ENCODE measurements at places on chromosomes 12 and 14. TPM values are rescaled to one million over a fixed set of nuclear protein-coding genes. Genes with fewer than 3 reads are reported as not detected.

GRCh38 chr14:51081209-51081608 lies 13.7 kb downstream of the TRIM9 start:
- DNase-seq: no peak

DNA sequence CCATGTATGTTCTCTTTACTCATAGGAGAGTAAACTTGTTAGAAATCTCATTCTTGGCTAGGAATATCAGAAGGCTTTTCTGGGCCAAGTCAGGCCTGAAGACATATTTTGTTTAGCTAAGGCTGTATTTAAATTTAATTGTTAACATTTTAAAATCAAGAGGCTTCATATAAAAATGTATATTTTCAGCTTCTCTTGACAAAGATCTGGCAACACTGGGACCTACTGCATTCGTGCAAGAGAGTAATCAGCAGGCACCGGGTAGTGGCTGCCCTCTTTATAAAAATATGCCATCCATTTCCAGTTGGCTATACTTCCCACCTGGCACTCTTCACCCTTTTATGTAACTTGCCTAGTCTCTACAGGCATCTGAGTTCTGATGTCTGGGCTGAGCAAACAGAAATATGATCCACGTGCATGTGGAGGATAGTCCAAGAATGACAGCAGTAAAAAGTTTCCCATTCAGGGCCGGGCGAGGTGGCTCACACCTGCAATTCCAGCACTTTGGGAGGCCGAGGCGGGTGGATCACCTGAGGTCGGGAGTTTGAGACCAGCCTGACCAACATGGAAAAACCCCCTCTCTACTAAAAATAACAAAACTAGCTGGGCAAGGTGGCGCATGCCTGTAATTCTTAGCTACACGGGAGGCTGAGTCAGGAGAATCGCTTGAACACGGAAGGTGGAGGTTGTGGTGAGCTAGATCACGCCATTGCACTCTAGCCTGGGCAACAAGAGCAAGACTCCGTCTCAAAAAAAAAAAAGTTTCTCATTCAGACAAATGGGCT lies 2.0 kb upstream of the SOS2 start:
- DNase-seq: no peak

Gene MORN3
- total RNA-seq: 2.8 TPM

GRCh38 chr14:53925201-53925766 lies 31.3 kb downstream of the BMP4 start:
- DNase-seq: no peak

Gene SLC5A8
- 1.4 TPM for total RNA-seq

- no peak for DNase-seq
Observed at GRCh38 chr12:128966203-128966810, 113.0 kb downstream of the GLT1D1 start.

Gene RHOJ
- 2.3 TPM for total RNA-seq
